Thyroid gland (tissue), 4 donors: ENCODE measurements at places on chromosomes 1 and 21.
A peak's percentile ranks its signal among the peaks of the same experiment; 100 is the strongest.

GRCh38 chr1:206909161-206909882 lies 12.1 kb downstream of the IL24 start:
- peak; percentile 99 for DNase-seq
- peaks cover 5% of the 10 kb centered on the region for H3K4me1 ChIP-seq

DNA sequence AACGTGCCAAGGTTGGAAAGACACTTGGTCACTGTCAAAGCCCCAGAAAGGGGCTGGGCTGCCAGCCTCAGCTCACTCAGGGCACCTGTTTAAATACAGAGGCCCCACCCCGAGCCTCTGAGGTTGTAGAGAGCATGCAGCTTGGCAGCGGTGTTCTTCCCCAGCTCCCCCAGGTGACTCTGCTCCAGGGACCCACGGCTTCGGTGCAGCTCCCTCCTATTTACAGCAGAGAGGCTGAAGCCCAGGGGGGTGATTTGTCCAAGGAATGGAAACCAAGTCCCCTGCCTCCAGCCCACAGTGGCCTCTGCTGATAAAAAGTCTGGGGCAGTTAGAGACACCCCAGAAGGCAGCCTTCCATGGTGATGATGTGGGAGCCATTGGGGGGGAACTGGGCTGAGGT lies 9.1 kb upstream of the C1QA start:
- no peak for DNase-seq
- no peaks in the 10 kb centered on the region for H3K36me3 ChIP-seq
- no peak overlapping the region for H3K4me3 ChIP-seq
- H3K4me1 ChIP-seq, result no peaks in the 10 kb centered on the region
- H3K27me3 ChIP-seq, result no peaks in the 10 kb centered on the region
- H3K27ac ChIP-seq, result no peak overlapping the region

DNA sequence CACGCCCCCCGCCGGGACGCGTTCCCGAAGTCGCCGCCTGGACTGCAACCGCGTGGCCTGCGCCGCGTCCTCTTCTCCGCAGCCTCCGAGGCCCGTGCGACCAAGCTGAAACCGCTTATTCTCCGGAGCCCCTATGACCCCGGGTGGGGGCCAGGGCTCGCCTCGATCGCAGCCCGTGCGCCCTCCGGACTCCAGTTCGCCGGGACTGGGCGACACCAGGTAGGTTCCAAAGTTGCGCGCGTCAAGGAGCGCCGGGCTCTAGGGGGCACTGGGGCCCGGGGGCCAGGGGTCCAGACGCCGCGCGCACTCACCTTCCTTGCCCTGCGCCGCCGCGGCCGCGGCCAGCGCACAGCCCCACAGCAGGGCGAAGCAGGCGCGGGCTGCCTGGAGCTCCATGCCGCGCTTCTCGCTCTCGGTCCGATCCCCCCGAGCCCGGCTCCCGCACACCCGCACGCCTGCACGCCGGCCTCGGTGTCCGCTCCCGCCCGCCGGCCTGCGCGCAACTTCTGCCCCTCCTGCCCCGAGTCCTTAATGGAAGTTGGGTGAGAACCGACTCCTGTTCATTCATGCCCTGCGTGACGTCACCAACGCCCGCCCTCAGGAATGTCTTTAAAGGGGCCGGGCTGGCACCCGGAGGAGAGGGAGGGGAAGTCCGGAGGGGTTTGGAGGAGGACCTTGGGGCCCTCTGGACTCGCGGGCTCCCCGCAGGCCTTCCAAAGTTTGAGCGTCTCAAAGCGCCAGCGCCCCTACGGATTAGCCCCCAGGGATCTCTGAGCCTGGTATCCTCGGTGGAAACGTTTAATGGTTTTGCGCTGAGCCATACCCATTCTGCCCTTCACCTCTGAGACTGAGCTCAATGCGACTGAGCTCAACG lies at the start of gene EPHA2:
TSS of gene EPHA2 (minus strand) at position 533 of the 874 bp plus-strand sequence. CDS start at position 396, 137 bp downstream.
- DNase-seq, result peak; percentile 98
- H3K4me1 ChIP-seq, result peaks cover 43% of the 10 kb centered on the region
- H3K27me3 ChIP-seq, result no peaks in the 10 kb centered on the region
- H3K27ac ChIP-seq, result peak within 1 kb of the TSS; percentile 90
- H3K36me3 ChIP-seq, result no peaks in the 10 kb centered on the region
- H3K4me3 ChIP-seq, result peak within 1 kb of the TSS; percentile 56

DNA sequence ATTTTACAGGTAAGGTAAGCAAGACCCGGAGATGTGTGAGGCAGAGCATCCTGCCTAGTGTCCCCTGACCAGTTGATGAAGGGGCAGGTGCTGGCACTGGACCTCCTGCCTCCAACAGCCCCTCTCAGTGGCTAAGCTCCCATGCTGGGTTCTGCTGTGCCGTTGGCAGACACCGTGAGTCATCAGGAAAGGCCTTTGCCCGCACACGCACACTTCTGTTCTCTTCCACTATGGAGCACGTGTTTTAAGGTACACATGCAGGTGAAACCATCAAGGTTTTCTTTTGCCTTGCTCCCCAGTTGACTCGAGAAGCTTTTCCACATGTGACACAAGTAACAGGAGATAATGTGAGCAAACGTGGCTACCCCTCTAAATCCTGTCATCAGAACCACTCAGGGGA lies 207.9 kb downstream of the RRAGC start:
- no peak overlapping the region for H3K27ac ChIP-seq
- DNase-seq, result no peak
- no peaks in the 10 kb centered on the region for H3K4me1 ChIP-seq
- no peaks in the 10 kb centered on the region for H3K36me3 ChIP-seq
- no peak overlapping the region for H3K4me3 ChIP-seq

GRCh38 chr1:172343240-172344160 lies 77.0 kb upstream of the C1orf105 start:
- no peaks in the 10 kb centered on the region for H3K36me3 ChIP-seq
- H3K27me3 ChIP-seq, result no peaks in the 10 kb centered on the region
- peak; percentile 8 for DNase-seq
- peak overlapping the region; percentile 78 for H3K27ac ChIP-seq
- H3K4me3 ChIP-seq, result no peak overlapping the region
